Lower lobe of right lung (tissue), 2 donors: ENCODE measurements at places on chromosomes 3 and 15. TPM values are rescaled to one million over a fixed set of nuclear protein-coding genes. Genes with fewer than 3 reads are reported as not detected.

- no peaks in the 10 kb centered on the region for H3K36me3 ChIP-seq
- no peak overlapping the region for H3K27ac ChIP-seq
- DNase-seq, result no peak
- no peak overlapping the region for H3K4me3 ChIP-seq
- no peaks in the 10 kb centered on the region for H3K27me3 ChIP-seq
- peaks cover 5% of the 10 kb centered on the region for H3K4me1 ChIP-seq
Observed at GRCh38 chr3:149122721-149123578, 6.5 kb upstream of the HPS3 start.

- no peak overlapping the region for H3K27ac ChIP-seq
- peaks cover 57% of the 10 kb centered on the region for H3K36me3 ChIP-seq
- H3K27me3 ChIP-seq, result no peaks in the 10 kb centered on the region
- no peaks in the 10 kb centered on the region for H3K4me1 ChIP-seq
- no peak for DNase-seq
Observed at GRCh38 chr3:108060331-108060730, 30.5 kb downstream of the CD47 start.

GRCh38 chr15:31130576-31131237 lies 29.2 kb upstream of the TRPM1 start:
- no peak for DNase-seq
- H3K27ac ChIP-seq, result no peak overlapping the region
- H3K36me3 ChIP-seq, result no peaks in the 10 kb centered on the region
- H3K4me1 ChIP-seq, result peaks cover 4% of the 10 kb centered on the region
- H3K4me3 ChIP-seq, result no peak overlapping the region
- no peaks in the 10 kb centered on the region for H3K27me3 ChIP-seq

- DNase-seq, result no peak
- H3K36me3 ChIP-seq, result no peaks in the 10 kb centered on the region
- H3K4me3 ChIP-seq, result no peak overlapping the region
- H3K27ac ChIP-seq, result no peak overlapping the region
Observed at GRCh38 chr3:85535517-85535916, 576.7 kb downstream of the CADM2 start.

DNA sequence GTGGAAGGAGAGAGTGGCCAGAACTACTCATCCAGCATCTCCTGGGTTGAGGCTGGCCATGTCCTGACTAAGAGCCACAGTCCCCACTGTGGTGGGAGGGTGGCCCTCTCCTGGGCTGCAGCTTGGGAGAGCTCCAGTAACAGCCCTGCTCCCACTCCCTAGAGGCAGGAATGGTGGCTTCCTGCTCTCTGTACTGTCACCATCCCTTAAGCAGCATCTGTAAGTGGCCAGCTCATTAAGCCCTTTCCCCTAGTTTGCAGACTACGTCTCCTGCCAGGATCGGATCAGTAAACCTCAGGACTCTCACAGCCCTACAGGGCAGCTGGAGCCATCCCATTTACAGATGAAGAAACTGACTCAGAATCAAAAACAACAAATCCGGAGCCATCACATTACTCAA lies 30.5 kb downstream of the DNAJB8 start:
- peaks cover 29% of the 10 kb centered on the region for H3K27me3 ChIP-seq
- no peaks in the 10 kb centered on the region for H3K36me3 ChIP-seq
- peaks cover 10% of the 10 kb centered on the region for H3K4me1 ChIP-seq
- no peak for DNase-seq

- DNase-seq, result no peak
- peaks cover 11% of the 10 kb centered on the region for H3K4me1 ChIP-seq
- H3K36me3 ChIP-seq, result no peaks in the 10 kb centered on the region
- H3K27me3 ChIP-seq, result no peaks in the 10 kb centered on the region
- no peak overlapping the region for H3K27ac ChIP-seq
Observed at GRCh38 chr3:90007778-90008499, 900.5 kb downstream of the EPHA3 start.

The SLC24A5 gene
- total RNA-seq, result not detected

- H3K36me3 ChIP-seq, result no peaks in the 10 kb centered on the region
- H3K4me3 ChIP-seq, result no peak overlapping the region
- H3K27ac ChIP-seq, result no peak overlapping the region
Observed at GRCh38 chr3:14536837-14537589, 3.1 kb downstream of the GRIP2 start.

The RNF123 gene
- total RNA-seq, result 42.9 TPM

The FEZF2 gene
- not detected for total RNA-seq

GRCh38 chr15:81410318-81410753 lies 36.3 kb upstream of the TMC3 start:
- peaks cover 7% of the 10 kb centered on the region for H3K27me3 ChIP-seq
- no peak for DNase-seq
- H3K36me3 ChIP-seq, result no peaks in the 10 kb centered on the region
- no peak overlapping the region for H3K27ac ChIP-seq
- peaks cover 4% of the 10 kb centered on the region for H3K4me1 ChIP-seq
- no peak overlapping the region for H3K4me3 ChIP-seq

The STXBP5L gene
- total RNA-seq, result not detected
